ENCODE measurements at places on chromosomes 16 and 17. TPM values are rescaled to one million over a fixed set of nuclear protein-coding genes. Genes with fewer than 3 reads are reported as not detected.

NPIPB5 gene
- total RNA-seq: 67.7 TPM

EFCAB5 gene
- total RNA-seq: not detected

TMEM92 gene
- total RNA-seq: not detected

DNA sequence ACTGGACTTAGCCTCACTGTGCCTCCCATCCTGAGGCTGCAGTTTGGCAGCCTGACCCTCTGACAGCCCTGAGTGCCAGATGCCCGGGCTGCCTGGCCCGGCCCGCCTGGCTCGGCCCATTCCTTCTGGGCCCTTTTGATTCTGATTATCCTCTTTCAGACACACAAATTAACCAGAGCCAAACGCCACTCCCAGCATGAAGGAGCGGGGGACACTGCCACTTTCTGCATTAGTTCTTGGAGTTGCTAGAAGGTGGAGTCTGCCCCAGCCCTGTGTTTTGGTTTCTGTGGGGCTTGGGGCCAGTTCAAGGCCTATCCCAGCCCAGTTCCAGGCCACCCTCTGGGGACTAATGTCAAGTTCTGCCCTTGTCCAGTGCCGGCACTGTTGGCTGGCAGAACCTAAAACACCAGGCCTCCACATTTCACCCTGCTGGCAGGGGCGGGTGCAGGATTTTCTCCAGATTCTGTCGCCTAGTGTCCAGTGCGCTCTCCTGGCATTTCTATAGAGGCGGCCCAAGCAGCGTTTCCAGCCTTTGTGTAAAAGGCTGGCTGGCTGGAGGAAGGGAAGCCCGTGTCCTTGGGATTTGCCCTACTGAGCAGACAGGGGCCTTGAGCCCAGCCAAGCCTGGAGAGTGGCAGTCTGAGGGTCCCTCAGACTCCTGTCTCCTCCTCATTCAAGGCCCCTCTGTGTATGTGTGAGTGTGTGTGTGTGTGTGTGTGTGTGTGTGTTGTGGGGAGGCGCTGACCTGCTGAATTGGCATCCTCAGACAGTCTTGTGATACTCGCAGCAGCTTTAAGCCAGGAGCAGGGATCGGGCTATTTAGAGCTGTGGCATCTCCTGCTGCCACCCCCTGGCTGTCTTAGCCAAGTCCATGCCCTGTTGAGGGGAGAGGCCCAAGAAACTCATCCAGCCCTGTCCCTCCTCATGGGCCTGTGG is 21.4 kb downstream of the PLCD3 start:
- no peak for DNase-seq
